Stimulated activated CD8-positive, alpha-beta memory T cell treated with anti-CD3 and anti-CD28 coated beads, Interleukin-7, amount 100 ng/mL, for 4 hours (primary cell): ENCODE measurements at places on chromosomes 2 and 18.

- DNase-seq: no peak
Measured at GRCh38 chr18:48333563-48333962, 75.6 kb downstream of the ZBTB7C start.

DNA sequence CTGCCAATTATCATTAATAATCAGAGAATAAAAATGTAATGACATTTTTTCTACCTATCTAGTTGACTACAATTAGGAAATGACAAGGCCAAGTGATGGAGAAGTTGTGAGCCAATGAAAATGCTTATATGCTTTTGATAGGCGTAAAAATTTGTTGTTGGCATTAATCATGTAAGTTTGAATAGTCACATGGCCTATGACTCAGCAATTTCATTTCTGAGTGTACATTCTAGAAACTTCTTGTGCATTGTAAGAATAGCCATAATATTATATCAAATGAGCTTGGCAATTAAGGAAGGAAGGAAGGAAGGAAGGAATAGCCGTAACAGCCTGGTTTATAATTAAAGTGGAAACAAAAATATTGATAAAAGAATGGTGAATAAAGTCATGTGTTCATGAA, 179.9 kb downstream of the PTH2R start:
- DNase-seq: no peak

- DNase-seq: no peak
Measured at GRCh38 chr2:241035818-241036396, 37.5 kb downstream of the SNED1 start.

DNA sequence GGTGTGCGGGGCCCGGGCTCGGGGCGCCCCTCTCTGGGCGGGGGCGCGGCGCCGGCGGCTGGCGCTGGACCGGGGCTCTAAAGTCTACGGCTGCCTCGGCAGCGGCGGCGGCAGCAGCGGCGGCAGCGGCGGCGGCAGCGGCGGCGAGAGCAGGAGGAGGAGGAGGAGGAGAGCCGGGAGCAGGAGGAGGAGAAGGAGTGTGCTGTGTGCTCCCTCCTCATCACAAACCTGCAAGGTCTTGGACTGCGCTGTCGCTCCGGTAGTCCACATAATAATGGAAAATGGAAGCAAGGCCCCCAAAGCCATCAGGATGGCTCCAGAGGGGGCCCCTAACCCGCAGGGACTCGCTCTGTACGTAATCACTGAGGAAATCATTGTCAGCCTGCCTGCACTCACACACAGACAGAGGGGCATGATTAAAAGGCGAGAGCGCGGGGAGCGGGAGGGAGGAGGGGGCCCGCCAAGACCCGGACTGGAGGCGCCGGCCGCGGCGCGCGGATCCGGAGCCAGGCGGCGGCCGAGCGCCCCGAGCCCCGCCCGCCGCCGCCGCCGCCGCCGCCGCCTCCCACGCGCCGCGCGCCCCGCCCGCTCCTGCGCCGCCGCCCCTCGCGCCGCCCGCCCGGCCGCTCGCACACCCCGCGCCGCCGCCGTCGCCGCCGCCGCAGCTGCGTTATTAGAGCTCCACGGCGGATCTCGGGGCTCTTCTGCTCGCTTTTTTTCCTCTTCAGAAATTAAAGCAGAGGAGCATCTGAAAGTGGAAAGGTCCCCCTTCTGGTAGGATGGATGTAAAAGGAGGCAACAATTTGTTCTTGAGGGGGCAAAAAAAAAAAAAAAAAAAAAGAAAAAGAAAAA, at the start of gene ZNF521:
ZNF521 (minus strand) TSS at position 390 of the 852 bp plus-strand sequence. CDS start 1,220 bp downstream, outside the sequence.
- peak; percentile 43 for DNase-seq

GRCh38 chr18:55404136-55404830, 183.7 kb downstream of the TCF4 start:
- DNase-seq: no peak

DNA sequence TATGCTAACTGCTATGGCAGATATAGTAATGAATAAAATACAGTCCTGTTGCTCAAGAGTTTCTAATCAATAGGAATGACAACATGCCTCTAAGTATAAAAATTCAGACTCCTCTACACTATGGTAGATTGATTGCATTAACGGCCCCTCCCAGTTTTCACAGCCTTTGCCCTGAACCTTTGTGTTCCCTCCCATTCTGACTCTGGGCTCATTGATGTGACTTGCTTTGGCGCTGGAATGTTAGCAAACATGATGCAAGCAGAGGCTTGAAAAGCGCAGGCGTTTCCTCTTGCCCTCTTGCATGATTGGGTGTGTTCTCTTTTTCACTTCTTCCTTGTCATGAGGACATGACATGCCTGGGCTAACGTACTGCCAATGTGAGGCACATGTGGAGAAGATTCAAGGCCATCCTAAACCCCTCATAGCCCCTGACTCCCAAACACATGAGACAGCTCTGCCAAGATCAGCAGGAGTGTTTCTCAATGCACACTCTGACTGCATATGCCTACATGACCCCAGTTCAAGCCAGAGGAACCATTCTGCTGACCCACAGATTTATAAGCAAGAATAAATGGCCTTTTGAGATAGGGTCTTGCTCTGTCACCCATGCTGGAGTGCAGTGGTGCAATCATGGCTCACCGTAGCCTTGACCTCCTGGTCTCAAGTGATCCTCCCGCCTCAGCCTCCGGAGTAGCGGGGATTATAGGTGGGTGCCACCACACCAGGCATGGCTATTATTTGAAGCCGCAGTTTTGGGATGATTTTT, 49.7 kb upstream of the CD28 start:
- DNase-seq: no peak

GRCh38 chr18:69935319-69936190, 12.1 kb downstream of the CD226 start:
- peak; percentile 83 for DNase-seq

GRCh38 chr18:80239830-80240229, 7.5 kb downstream of the PARD6G start:
- no peak for DNase-seq

DNA sequence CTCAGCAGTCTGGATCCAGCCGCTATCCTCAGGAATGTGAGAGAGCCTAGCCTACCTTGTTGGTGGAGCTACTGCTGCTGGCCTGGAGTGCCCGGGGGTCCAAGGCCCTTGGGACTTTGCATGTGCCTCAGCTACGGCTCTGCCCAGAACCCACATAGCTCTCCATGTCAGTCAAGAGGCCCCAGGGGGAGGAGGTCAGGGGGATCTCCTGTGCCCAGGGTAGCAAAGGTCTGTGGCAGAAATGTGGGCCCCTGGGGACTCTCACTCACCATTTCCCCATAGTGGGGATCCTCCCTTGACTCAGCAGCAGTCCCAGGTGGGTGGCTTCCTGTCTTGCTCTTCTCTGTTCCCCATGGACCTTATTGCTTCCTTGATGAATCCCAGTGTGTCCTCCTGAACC, 342.7 kb upstream of the CHAC2 start:
- DNase-seq: no peak

DNA sequence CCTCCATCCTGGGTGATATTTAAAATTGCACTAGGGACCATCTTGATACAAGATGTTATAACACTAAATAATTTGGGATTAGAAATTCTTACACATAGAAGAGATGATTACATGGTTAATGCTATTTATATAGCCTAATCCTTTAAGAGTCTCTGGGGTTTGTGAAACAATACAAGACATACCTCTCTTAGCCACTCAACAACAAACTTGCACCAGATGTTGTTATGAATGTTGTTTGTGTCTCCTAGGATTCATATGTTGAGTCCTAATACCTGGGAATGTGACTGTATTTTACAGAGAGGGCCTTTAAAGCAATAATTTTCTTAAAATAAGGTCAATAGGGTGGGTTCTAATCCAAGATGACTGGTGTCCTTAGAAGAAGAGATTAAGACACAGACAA, 678.3 kb downstream of the NYAP2 start:
- no peak for DNase-seq

DNA sequence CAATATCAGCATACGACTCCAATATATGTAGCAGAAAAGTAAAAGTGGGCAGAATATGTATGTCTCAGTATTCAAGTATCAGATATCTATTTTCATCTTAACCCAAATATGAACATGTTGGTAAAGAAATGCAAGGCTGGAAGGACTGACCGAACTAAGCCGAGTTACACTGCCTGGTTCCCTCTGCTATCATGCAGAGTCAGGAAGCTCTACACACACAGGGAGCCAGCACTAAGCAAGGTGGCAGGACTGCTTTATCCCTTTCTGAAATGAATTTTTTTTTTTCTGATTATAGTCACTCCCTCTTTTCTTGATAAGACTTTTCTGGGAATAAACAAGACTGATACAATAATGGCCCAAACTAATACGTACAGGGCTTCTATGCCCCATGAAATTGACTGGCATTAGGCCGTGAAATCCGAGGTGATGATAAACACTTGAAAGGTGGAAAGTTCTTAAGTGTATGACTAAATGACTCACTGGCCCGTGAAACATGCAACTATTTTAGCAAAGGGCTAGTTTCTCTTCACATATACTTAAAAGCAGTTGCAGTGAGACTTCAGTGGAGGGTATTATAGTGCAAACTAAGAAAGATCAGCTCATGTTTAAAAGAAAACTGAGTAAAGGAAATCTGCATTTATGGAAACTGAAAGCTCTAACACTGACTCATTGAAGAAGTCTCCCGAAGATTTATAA, 14.9 kb downstream of the DPP4 start:
- DNase-seq: no peak

GRCh38 chr2:37156071-37156856, 516 bp downstream of the EIF2AK2 start:
- DNase-seq: no peak

DNA sequence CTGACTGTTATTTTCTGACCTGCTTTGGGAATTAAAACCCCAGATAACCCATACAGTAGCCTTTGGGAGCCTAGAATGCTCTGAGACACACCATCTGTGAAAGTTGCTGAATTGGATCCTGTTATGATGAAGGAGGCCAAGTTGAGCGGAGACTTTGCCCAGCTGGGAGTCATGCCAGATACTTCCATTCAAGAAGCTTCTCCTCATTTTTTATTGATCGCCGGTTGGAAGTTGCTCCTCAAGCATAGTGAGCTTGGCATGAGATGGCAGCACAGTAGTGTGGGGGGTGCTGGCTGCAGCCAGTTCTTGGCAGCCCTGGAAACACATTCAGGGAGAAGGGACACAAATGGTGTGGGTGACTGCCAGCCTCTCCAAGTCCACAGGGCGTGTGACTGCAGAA, 270.7 kb upstream of the NRP2 start:
- no peak for DNase-seq

- no peak for DNase-seq
Measured at GRCh38 chr2:154686162-154686561, 12.3 kb upstream of the KCNJ3 start.

DNA sequence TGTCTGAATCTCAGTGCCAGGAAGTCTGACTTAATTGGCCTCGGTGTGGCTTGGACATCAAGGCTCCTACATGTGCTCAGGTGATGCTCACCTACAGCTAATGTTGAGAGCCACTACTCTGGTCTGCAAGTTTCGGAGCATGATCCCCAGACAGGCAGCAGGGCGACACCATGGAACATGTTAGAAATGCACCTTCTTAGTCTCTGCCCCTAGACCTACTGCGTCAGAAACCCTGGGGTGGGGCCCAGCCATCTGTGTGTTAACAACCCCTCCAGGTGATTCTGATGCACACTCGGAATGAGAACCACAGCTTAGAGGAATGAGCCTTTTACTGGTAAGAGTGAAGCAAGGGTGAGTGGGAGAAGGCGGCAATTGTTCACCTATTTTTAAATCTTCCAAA, 86.9 kb upstream of the NABP1 start:
- DNase-seq: no peak

DNA sequence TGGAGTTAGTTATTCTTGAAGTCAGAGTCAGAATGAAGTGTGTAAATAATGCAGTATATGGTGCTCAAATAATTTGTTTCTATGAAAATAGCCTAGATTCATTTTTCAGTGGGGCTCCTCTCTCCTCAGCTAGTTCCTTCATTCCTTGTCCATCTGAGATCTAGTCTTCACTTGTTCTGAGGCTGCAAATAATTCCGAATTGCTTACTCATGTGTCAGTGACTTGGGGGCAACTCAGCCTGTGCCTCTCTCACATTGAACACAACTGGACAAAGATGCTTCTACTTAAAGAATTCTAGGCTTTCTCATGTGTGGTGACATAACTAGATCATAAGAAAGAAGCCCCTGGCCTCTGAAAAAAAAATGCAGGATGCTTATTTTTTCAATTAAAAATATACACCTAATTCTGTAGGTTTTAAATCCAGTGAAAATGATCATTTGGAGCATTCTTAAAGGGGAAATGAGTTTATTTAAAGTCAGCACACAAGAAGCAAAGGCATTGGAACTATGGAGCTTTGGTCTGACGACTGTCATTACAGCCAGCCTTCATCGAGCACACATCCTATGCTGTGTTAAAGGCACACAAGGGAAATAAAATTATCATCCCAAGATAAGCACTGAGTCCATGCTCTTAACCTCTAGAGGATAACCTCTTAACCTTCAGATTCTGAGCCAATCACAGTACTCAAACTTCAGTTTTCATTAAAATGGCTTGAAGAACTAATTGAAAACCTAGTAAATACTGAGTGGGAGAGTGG, 24.8 kb upstream of the SCN7A start:
- no peak for DNase-seq

- no peak for DNase-seq
Measured at GRCh38 chr2:219082332-219082958, 21.7 kb upstream of the IHH start.

GRCh38 chr2:64632835-64633819, 20.6 kb downstream of the SERTAD2 start:
- DNase-seq: no peak

DNA sequence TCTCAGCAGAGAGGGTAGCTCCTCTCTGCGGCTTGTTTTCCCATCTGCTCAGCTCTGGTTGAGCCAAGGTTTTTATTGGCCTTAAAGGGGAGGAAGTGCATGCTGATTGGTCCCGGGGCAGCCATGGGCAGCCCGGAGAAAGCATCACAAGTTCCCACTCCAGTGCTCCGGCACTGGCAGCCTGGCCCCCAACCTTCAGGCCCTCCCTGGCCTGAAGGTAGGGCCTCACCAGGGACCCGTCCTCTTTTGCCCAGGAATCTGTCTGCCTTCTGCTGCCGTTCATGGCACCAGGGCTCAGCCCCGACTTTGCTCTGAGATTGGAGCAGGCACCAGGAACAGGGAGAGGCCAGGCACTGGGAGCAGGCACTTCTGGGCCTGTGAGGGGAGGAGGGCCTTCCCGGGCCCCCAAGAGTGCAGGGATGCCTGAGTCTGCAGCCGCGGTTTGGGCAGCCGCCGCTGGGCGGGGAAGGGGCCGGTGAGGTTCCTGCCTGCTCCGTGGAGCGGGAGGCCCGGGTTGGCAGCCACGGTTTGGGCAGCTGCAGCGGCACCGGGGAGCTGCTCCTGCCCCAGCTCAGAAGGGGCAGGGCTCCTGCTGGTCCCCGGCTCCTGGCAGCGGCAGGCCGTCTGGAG, 17.5 kb upstream of the ILKAP start:
- no peak for DNase-seq

DNA sequence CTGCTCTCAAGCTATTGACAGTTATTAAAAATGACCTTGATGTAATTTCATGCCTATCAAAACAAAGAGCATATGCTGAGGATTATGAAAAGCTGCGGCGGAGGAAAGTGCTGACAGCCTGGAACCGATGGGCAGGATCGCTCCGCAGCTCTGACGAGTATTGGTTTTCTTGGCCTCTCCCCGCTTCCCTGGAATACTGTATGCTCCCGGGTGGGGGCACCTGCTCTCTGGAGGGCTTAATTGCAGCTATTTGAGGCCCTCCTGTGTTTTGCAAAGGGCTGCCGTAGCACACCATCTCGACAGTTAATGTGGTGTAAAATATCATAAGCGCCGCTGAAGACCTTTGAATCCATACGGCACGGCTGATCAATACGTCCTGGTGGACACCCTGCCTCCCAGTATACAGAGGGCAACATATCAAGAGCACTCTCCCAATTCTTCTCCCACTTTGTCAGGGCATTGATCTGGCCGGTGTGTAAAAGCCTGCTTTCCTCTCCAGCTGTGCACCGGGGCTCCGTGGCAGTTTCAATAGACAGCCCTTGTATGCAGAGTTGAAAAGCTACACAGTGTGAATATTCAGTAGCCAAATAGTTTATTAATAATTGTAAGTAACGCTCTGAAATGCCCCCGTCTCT, 662.4 kb downstream of the GALR1 start:
- no peak for DNase-seq
